Forelimb muscle (tissue), 1 donor: ENCODE measurements at places on chromosomes 2 and 18. TPM values are rescaled to one million over a fixed set of nuclear protein-coding genes. Genes with fewer than 3 reads are reported as not detected.

- DNase-seq = no peak
These were observed 136.0 kb upstream of the SERTAD2 start for GRCh38 chr2:64789466-64790320.

CCDC178 gene
- polyA plus RNA-seq = 0.19 TPM

- DNase-seq = no peak
These were observed 605 bp downstream of the REV1 start for GRCh38 chr2:99489063-99489760.

- DNase-seq = no peak
These were observed 69.6 kb upstream of the RTN4 start for GRCh38 chr2:55119711-55120487.

DNA sequence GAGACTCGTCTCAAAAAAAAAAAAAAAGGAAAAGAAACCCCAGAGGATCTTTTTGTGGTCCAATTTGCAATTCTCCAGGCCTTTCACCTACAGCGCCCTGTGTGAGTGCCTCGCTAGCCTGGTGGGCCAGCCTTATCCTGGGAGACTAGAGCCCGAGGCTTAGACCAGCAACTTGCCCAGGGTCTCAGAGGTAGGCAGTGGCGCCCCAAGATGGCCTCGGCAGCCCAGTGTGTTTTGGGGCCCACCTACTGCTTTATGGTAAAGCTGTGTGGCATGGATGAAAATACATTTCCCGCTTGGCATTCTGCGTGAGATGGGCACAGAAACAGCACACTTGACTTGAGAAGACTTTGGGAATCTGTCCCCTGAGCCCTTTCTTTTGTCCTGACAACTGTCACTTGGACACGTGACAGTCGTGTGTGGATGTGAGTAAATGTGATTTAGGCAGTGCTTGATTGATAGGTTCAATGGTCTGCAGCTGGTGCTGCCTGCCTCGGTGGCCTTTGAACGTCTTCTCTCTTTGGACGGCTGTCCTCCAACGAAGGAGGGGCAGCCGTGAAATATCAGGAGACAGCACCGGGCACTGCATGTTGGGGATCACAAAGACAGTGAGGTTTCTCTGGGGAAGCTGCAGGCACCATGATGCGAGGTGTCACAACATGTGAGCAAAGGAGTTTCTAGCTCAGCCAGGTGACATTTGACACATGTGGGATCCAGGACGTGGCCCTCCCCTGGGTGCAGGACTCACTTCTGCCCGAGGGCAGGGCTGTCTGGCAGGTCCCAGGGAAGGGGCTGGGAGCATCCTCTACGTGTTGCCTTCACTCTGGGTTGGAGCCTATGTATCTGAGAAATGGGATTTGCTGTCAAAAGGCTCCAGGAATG lies 209.5 kb upstream of the TWIST2 start:
- no peak for DNase-seq

TMEM17 gene
- 1.5 TPM for polyA plus RNA-seq

KRCC1 gene
- polyA plus RNA-seq = 36.2 TPM

CDH7 gene
- polyA plus RNA-seq = 0.51 TPM

DNA sequence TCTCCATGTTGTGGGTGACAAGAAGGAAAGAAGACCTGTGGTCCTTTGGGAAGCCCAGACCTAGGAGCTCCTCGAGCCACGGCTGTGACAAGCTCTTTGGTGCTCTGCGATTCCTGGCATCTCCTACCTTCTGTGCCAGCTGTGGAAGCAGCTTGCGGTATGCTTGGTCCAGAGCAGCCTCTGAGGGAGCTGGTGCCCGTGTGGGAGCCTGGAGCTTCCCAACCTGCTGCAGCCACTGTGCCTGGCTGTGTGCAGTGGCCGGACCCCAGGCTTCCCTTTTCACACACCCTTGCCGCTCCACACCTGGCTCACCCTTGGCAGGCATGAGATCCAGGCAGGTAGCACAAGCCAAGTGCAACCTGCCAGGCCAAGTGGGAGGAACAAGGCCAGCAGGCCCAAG lies 1328.6 kb upstream of the SLC39A10 start:
- DNase-seq = no peak

PDE1A gene
- polyA plus RNA-seq = 8.0 TPM

GRCh38 chr2:70887550-70888246 lies 48.0 kb upstream of the ATP6V1B1 start:
- no peak for DNase-seq

- no peak for DNase-seq
These were observed 1.8 kb downstream of the CCDC85A start for GRCh38 chr2:56185582-56186046.
